A673 (cell line): ENCODE measurements at places on chromosomes 7 and 10.

GRCh38 chr7:84372712-84373111 lies 178.1 kb upstream of the SEMA3A start:
- no peaks in the 10 kb centered on the region for H3K4me1 ChIP-seq
- H3K4me3 ChIP-seq = no peak overlapping the region
- no peak overlapping the region for H3K27ac ChIP-seq
- H3K27me3 ChIP-seq = no peaks in the 10 kb centered on the region
- H3K36me3 ChIP-seq = no peaks in the 10 kb centered on the region

- H3K4me1 ChIP-seq = peaks cover 10% of the 10 kb centered on the region
- no peaks in the 10 kb centered on the region for H3K36me3 ChIP-seq
- H3K27ac ChIP-seq = no peak overlapping the region
- H3K27me3 ChIP-seq = no peaks in the 10 kb centered on the region
- peak overlapping the region; percentile 97 for H3K4me3 ChIP-seq
These were observed 1.7 kb downstream of the CCSER2 start for GRCh38 chr10:84329986-84330651.

- H3K27me3 ChIP-seq = no peaks in the 10 kb centered on the region
- no peaks in the 10 kb centered on the region for H3K36me3 ChIP-seq
- DNase-seq = no peak
- H3K27ac ChIP-seq = no peak overlapping the region
- H3K4me1 ChIP-seq = peaks cover 26% of the 10 kb centered on the region
These were observed 128.9 kb downstream of the PLXDC2 start for GRCh38 chr10:19944911-19945663.

DNA sequence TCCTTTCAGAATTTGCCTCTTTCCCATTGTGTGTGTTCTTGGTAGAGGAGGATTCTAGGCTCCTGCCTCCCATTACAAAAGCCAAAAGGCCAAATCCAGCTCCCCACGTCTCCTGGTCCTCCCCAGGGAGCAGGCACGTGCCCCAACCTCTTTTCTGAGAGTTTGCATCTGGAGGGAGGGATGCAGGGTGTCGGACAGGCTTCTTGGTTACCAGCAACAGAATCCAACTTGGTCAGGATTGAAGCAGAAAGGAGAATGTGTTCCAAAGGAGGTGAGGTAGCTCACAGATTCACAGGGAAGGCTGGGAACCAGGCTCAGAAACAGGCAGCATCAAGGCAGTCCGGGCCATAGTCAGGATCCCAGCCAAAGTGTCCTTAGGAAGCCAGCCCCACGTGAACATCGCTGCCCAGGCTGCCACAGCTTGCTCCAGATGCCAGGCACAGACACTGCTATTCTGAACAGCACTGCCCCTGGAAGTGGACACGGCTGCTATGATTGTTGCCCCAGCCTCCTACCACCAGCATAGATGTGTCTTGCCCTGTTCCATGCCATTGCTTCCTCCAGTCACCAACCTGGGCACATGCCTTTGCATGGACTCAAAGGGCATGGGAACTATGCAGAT lies 264.2 kb upstream of the ZMIZ1 start:
- H3K36me3 ChIP-seq = no peaks in the 10 kb centered on the region
- H3K4me3 ChIP-seq = no peak overlapping the region
- H3K27me3 ChIP-seq = no peaks in the 10 kb centered on the region
- no peak for DNase-seq
